Right renal pelvis (tissue), 4 donors: ENCODE measurements at places on chromosomes 12 and 14. TPM values are rescaled to one million over a fixed set of nuclear protein-coding genes. Genes with fewer than 3 reads are reported as not detected.

BCL2L14 gene
- 0.22 TPM for polyA plus RNA-seq

SMOC1 gene
- 2.3 TPM for polyA plus RNA-seq

NYNRIN gene
- polyA plus RNA-seq, result 47.5 TPM

GUCY2C gene
- 0.89 TPM for polyA plus RNA-seq

PPM1H gene
- 29.6 TPM for polyA plus RNA-seq

CACNA1C gene
- polyA plus RNA-seq, result 8.6 TPM

ERBB3 gene
- 73.9 TPM for polyA plus RNA-seq

HSPB8 gene
- polyA plus RNA-seq, result 7.7 TPM

INHBC gene
- polyA plus RNA-seq, result 0.15 TPM

DNA sequence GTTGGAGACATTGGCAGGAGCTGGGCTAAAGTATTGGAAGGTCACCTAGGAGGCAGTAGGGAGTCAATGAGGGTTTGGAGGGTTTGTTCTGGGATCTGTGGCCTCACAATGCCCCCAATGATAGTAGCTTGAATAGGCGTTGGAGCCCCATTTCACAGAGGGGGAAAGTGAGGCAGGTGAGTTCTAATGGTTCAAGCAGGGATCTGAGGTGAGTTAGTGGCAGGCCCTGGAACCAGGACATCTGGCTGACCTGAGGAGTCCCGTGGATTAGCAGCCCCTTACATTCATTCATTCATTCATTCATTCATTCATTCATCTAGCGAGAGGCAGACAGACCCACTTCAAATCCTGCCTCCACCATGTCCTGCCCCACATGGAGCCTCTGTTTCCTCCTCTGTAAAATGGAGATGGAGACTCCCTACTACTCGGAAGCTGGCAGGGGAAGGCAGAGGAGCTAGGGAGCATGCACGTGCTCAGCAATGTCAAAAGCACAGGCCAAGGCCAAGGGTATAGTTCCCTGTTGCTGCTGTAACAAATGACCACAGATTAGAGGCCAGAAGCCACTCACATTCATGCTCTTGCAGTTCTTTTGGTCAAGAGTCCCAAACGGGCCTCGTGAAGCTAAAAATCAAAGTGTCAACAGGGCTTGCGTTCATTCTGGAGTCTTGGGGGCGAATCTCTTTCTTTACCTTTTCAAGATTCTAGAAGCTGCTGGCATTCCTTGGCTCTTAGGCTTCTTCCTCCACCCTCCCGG, 2.2 kb upstream of the TMEM119 start:
- DNase-seq, result no peak

- DNase-seq, result no peak
Measured at GRCh38 chr14:38723959-38724358, 379.1 kb downstream of the SEC23A start.

DNA sequence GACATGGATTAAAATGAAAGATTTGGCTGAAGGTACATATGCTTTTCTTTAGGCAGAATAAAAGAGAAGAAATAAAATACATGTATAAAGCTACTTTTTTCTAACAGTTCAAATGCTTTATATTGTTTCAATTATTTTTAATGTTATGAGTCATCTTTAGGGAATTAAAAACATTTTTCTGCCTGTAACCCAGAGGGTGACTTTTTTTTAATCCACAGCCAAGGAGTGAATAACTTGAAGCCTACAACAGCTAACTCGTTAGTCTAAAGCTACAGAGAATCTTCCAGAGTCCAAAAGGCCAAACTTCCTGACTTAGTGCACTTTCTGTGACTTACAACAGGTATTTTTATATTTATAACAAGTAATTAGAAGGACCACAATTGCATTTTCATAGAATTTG, 151.6 kb downstream of the SEC23A start:
- DNase-seq, result no peak

GRCh38 chr14:33704481-33704880, 246.4 kb downstream of the EGLN3 start:
- DNase-seq, result no peak

GRCh38 chr12:1474041-1474573, 120.3 kb downstream of the FBXL14 start:
- no peak for DNase-seq

DNA sequence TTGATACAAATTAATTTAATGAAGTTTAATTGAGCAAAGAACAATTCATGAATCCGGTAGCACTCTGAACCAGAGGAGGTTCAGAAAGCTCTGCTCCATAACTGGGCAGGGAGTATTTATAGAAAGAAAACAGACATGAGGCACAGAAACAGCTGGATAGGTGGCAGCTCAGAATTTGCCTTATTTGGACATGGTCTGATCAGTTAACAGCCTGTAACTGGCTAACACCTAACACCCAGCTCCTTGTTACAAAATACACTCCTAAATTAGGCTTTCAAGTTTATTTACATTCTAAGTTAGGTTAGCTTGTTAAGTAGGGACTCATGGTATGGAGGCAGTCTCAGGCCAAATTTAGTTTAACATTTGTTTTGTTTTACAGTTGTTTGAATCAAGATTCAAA, 67.8 kb upstream of the TMCC3 start:
- no peak for DNase-seq

DNA sequence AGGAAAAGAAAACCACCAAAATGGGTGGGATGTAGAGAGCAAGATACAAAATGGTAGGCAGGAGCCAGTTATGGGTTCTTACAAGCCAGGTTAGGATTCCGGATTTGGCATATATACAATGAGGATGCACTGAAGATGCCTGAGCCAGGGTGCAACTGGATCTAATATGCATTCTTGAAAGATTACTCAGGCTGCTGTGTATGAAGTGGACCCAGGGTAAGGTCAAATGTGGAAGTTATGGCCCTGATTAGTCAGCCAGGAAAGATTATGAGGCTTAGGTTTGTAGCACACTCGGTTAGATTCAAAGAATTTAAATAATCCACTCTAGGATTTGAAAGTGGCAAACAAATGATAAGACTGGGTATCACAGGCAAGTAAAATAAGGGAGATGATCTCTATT, 1750.7 kb upstream of the FLRT2 start:
- no peak for DNase-seq

DNA sequence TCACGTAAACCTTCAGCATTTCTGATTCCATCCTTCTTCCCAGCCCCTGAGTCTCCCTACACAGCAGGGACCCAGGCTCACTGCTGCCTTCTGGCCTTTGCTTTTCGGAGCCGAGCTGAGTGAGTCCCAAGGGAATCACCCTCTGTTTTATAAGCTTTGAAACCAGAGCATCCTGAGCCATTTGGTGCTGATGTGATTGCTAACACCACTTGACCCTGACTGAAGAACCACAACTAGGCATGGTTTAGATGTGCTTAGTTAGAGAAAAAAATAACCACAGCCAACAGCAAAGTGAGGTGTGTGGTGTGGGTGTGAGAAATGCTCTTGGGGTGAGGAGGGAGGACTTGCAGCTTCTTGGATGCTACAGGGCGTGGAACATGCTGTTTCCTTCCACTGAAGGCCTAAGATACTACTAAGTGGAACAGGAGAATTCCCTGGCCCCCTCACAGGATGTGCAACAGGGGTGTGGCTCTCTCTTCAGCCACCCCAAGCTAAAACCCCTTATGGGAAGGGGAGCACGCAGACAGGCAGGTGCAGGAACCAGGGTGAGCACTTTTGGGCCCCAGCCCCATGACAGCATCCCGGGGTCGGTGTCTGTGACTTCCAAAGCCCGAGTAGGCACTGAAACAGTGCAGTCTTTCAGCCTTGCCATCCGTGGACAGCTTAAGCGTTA, at the start of gene TC2N:
TC2N (minus strand) TSS at position 221 of the 673 bp plus-strand sequence. CDS start 53,767 bp downstream, outside the sequence.
- no peak for DNase-seq

- no peak for DNase-seq
Measured at GRCh38 chr12:56278905-56279304, 12.2 kb downstream of the COQ10A start.

DNA sequence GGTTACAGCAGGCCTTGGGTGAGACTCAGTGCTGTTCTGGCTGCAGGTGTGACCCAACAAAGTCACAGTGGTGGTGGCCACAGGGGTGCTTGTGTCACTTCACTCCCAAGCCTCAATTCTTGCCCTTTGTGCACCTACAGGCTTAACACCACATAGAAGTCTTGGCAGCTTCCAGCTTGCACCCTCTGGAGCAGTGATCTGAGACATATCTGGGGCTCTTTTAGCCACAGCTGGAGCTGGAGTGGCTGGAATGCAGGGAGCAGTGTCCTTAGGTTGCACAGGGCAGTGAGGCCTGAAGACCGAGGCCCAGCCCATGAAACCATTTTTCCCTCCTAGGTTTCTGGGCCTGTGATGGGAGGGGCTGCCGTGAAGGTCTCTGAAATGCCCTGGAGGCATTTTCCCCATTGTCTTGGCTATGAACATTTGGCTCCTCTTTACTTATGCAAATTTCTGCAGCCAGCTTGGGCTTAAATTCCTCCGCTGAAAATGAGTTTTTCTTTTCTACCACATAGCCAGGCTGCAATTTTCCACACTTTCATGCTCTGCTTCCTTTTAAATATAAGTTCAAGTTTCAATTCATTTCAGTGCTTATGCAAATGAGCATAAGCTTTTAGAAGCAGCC, 37.7 kb downstream of the ADAM21 start:
- no peak for DNase-seq

- DNase-seq, result no peak
Measured at GRCh38 chr12:95380997-95381786, 92.8 kb upstream of the METAP2 start.

DNA sequence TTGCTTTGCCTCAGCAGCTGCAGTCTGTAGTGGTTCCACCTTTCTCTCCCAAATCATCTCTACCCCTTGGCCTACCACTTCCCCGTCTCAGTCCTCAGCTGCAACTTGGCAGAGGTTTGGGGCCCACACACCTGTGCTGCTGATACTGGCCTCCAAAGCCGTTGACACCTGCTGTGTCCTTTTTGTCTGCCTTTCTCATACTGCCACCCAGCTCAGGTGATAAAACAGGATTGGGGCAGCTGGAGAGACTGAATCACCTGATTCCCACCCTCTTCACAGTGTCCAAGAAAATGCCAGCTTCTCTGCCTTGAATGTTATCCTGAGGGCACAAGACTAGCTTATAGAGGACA, 103.7 kb downstream of the ETV6 start:
- DNase-seq, result no peak

DNA sequence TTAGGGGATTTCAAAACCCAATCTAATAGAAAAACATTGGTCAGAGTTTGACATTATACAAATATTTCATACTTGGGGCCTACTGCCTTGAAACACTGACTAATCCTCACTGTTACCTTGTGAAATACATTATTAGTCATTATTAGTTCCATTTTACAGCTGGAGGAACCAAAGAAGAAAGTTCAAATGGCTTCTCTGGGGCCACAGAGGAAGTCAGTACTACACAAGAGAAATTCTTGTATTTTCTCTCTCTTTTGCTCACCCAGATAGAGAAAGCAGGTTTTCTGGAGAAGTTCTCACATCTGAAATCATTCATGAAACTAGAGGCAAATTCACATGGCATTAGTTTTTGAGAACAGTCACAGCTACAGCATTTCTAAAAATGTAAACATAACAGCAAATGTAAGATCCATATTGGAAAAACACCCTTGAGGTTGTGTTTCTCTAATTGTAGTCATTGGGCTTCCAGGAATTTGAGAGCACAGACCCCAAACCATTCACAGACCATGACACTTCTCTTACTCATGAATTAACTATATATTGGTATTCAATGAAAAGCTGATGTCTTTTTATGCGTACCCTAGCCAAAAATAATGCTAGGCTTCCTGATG, 83.0 kb downstream of the LLPH start:
- DNase-seq, result no peak

DNA sequence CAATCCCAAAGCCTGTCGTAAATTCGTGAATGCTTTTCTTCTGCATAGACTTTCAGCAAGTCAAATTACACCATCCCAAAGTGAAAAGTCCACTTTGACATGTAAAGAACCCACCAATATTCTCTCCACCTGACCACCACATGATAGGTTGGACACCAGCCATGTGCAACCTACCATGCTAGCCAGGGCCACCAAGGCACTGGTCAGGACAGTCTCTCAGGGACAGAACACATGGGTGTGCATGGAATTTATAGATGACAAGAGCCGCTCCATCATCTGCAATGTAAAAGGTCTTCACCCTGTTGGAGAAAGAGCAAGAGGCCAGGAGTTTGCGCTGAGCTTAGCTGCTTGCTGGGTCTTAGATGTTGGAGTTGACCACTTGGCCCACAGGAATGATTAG, 5.4 kb upstream of the KRT76 start:
- no peak for DNase-seq
